ENCODE measurements at places on chromosomes 6 and 20. TPM values are rescaled to one million over a fixed set of nuclear protein-coding genes. Genes with fewer than 3 reads are reported as not detected.

The ZBTB12 gene
- 2.3 TPM for total RNA-seq

The LRRC1 gene
- 15.8 TPM for total RNA-seq

The IMPG1 gene
- total RNA-seq = not detected

The TMC2 gene
- total RNA-seq = not detected

The MYBL2 gene
- total RNA-seq = 38.9 TPM

The ZNF391 gene
- 3.4 TPM for total RNA-seq
